ENCODE measurements at places on chromosomes 2 and 18. TPM values are rescaled to one million over a fixed set of nuclear protein-coding genes. Genes with fewer than 3 reads are reported as not detected.

GRCh38 chr2:102313025-102313424, 1.7 kb downstream of the IL1RL1 start:
- no peaks in the 10 kb centered on the region for H3K4me1 ChIP-seq
- no peak overlapping the region for H3K27ac ChIP-seq
- no peaks in the 10 kb centered on the region for H3K27me3 ChIP-seq
- H3K4me3 ChIP-seq = no peak overlapping the region

DNA sequence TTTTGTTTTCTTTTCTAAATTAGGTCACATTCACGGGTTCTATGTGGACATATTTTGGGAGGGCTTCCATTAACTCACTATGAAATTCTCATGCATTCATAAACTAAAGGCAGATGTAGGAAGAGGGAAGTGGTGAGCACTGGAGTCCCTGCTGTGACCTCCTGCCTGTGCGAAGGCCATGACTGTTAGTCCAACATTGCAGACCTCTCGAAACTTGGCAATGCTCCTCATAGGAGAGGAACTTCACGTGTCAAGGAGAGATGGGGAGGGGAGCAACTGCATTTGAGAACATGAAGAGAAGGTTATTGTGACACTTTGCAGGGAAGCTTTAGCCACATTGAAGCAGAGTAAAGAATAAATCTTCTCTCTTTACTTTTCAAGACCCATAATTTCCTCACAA, 126.4 kb upstream of the HNMT start:
- no peaks in the 10 kb centered on the region for H3K36me3 ChIP-seq
- no peaks in the 10 kb centered on the region for H3K27me3 ChIP-seq
- H3K27ac ChIP-seq = no peak overlapping the region
- no peak for DNase-seq
- H3K4me3 ChIP-seq = no peak overlapping the region

DNA sequence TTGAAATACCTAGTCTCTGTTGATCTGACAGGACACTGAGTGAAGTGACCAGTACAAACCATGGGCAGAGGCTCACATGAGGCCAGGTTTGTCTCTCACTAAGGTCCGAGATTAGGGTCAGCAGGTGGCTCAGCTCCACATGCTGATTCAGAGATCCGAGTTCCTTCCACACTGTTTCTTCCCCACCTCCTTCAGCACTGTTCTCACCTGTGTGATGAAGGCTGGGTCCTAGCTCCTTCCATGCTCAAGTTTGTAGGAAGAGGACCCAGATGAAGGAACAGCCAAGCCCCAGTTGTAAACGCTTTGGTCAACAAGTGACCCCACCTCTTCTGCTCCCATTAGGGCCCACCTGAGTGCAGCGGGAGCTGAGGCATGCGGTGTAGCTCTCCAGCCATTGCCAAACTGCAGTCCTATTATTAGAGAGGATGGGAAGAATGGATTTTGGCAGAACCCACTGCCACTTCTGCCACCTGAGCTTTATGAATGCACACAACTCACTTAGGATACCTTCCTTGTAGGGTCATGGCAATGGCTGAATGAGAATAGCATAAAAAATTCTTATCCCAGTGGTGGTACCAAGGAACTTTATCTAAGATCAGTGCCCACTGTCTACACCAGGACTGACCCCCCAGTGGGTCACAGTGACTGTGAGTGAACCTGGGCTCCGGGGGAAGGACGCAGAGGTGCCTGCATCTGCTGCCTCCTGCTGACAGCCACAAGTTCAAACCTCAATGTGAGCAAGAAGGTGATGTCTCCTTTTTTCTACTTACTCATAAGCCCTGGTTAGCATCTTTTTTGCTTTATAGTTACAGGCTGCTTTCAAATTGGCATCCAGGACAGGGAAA, 324.8 kb upstream of the HS6ST1 start:
- H3K36me3 ChIP-seq = no peaks in the 10 kb centered on the region
- no peaks in the 10 kb centered on the region for H3K27me3 ChIP-seq
- peaks cover 45% of the 10 kb centered on the region for H3K4me1 ChIP-seq
- no peak for DNase-seq
- H3K4me3 ChIP-seq = no peak overlapping the region

DNA sequence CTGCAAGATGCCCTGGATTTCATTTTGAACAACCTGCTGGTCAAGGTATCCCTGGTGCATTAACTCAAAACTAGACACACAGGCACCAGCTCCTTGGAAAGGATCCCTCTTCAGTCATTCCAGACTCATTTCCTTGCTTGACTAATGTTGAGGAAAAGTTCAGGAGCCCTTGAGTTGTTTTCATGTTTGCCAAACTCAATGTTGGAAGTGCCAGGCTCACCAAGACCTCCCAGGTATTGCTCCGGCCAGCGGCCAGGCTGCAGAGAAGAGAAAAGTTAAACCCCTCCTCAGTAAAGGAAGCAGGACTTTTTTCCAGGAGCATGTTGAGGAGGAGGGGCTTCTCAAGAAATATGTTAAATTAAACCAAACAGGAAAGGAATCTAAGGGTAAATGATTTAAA, 42.7 kb downstream of the TGIF1 start:
- no peaks in the 10 kb centered on the region for H3K36me3 ChIP-seq
- H3K27ac ChIP-seq = no peak overlapping the region
- H3K27me3 ChIP-seq = peaks cover 5% of the 10 kb centered on the region
- no peak overlapping the region for H3K4me3 ChIP-seq
- no peak for DNase-seq

DNA sequence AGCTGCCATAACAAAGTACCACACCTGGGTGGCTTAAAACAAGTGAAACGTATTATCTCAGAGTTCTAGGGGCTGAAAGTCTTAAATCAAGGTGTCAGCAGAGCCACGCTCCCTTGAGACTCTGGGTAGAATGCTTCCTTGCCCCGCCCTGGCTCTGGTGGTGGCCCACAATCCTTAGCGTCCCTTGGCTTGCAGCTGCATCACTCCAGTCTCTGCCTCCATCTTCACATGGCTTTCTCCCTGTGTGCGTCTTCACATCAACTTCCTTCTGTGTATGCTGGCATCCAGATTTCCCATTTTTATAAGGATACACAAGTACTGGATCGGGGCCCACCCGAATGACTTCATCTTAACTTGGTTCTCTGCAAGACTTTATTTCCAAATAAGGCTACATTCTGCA, 62.5 kb downstream of the MRO start:
- no peak for DNase-seq
- no peaks in the 10 kb centered on the region for H3K27me3 ChIP-seq
- no peak overlapping the region for H3K27ac ChIP-seq

DNA sequence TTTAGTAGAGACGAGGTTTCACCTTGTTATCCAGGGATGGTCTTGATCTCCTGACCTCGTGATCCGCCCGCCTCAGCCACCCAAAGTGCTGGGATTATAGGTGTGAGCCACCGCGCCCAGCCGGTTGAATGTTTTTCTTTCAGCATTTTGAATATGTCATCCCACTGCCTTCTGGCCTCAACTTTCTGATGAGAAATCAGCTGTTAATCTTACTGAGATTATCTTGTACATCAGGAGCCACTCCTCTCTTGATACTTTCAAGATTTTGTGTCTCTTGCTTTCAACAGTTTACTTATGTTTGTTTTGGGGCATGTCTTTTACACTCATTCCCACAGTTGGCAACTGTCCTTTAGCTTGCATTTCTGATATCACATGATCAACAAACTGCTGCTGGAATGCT, 46.3 kb downstream of the CCDC150 start:
- no peak for DNase-seq
- no peaks in the 10 kb centered on the region for H3K4me1 ChIP-seq
- H3K36me3 ChIP-seq = peaks cover 32% of the 10 kb centered on the region
- no peak overlapping the region for H3K4me3 ChIP-seq
- no peak overlapping the region for H3K27ac ChIP-seq
- no peaks in the 10 kb centered on the region for H3K27me3 ChIP-seq

DNA sequence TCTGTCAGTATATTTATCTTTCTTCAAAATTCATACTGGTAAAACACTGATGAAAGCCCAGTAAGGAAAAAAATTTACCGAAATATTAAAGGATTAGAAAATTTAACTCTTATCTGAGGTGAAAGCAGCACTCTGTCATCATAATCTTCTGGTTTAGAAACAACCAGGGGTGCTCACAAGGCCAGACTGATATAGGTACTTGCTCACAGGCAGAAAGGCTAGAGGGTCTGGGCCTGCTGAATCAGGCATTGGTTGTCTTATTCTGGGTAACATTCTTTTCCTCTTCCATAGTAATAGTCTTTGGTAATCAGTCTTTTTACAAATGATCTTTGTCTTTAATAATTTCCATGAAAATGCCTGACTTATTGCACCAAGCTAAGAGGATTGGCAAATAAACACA, 221.4 kb upstream of the TFPI start:
- no peaks in the 10 kb centered on the region for H3K36me3 ChIP-seq
- no peak for DNase-seq
- no peaks in the 10 kb centered on the region for H3K27me3 ChIP-seq

GRCh38 chr18:63741769-63742168, 33.4 kb upstream of the SERPINB7 start:
- H3K27ac ChIP-seq = no peak overlapping the region
- H3K4me1 ChIP-seq = no peaks in the 10 kb centered on the region
- H3K27me3 ChIP-seq = no peaks in the 10 kb centered on the region
- no peaks in the 10 kb centered on the region for H3K36me3 ChIP-seq
- DNase-seq = no peak

The ZNF519 gene
- total RNA-seq = 46.6 TPM

The TMEM185B gene
- total RNA-seq = 11.1 TPM

The C1QL2 gene
- not detected for total RNA-seq
